CD8-positive, alpha-beta memory T cell (primary cell): ENCODE measurements at places on chromosomes 7 and 10.

- DNase-seq: no peak
Measured at GRCh38 chr10:99432881-99433280, 2.5 kb upstream of the GOT1 start.

DNA sequence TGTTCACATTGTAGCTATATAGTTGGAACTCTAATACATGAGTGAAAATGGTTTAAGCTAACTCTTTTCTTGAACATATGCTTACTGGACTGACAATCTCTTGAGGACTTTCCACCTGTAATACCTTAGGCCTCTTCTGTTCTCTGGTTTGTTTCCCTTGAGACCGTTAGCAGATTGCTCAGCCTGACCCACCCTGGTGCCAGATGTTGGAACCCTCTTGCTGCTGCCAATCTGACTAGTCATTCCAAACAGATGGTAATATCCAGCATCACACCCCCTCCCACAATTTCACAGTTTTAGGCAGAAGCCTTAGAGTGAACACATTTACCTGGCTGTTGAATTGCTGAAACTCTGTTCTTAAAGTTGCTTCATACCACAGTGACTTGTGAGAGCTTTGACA, 18.7 kb downstream of the CALD1 start:
- DNase-seq: no peak

GRCh38 chr10:129390147-129390546, 76.9 kb upstream of the MGMT start:
- DNase-seq: no peak

GRCh38 chr7:140084142-140084655, 21.4 kb upstream of the PARP12 start:
- no peak for DNase-seq

DNA sequence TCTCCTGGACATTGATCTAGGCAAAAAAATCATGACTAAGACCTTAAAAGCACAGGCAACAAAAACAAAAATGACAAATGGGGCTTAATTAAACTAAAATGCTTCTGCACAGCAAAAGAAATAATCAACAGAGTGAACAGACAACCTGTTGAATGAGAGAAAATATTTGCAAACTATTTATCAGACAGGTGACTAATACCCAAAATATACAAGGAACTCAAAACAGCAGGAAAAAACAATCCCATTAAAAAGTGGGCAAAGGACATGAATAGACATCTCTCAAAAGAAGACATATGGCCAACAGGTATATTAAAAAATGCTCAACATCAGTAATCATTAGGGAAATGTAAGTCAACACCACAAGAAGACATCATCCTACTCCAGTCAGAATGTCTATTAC, 166.8 kb downstream of the MTERF1 start:
- no peak for DNase-seq

DNA sequence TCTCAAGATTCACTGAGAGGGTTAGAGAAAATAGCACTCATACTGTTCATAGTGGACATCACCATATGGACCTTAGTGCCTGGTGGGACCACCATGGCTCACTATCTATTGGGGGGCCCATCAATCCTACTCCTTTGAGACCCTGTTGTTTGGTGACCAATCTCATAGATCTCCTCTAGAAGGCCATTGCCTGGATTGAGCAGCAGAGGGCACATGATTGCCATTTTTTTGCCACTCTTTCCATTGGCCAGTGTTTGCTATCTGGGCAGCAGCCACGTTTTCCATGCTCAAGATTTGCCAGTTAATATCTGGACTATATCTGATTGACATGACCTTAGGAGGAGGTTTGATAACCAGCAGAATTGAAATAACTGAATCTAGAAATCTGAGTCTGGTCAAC, 244.5 kb downstream of the ITGB1 start:
- DNase-seq: no peak

- no peak for DNase-seq
Measured at GRCh38 chr10:90605506-90605905, 252.3 kb downstream of the HTR7 start.

GRCh38 chr7:3882782-3883181, 581.7 kb downstream of the SDK1 start:
- no peak for DNase-seq

GRCh38 chr10:96275685-96276418, 4.5 kb upstream of the BLNK start:
- no peak for DNase-seq

DNA sequence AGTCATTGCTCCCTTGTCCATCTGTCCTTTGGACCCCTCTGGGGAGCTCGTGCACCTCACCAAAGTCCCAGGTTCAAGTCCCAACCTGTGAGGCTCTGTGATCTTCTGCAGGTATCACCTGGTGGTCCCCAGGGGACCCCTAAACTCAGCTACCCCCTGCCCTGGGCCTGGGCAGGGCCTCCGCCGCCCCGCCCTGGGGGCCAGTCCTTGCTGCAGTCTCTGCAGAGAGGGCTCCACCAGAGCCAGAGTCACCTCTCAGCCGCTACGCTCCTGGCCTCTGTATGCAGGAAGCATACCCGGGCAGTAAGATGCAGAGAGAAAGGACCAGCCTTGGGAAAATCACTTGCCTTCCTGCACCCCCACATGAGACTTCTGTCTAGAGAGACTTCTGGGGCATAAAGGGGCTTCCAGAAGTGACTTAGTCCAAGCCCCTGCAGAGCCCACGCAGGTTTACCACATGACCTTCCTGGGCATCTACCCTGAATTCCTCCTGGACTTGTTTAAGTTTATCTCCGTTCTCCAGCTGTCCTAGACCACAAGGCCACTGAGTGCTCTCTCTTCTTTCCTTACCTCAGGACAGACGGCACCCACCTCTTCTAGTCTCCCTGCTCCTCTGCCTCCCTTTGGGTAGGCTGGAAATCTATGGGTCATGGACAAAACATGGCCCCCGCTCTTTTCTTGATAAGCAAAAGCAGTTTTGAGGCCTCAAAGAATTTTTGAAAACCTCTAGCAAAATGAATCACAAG, 21.2 kb downstream of the CALML5 start:
- DNase-seq: no peak

DNA sequence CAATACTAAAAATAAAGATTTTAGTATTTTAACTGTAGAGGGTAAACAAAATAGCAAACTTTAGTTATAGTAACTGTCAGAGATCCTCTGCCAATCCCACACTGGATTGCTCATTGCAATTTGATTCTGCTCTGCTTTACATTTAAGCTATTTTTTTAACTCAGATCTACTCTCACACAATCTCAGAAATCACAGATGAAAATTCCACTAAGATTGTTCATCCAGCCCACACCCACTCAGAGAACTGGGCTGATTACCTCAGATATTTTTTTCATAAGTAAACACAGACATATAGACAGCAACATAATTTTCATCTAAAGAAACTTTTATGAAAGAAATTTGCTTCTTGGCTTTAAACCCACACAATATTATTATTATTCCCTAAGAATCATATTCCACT, 7.0 kb downstream of the OSBPL3 start:
- DNase-seq: no peak

- no peak for DNase-seq
Measured at GRCh38 chr7:30974605-30975255, 11.0 kb downstream of the GHRHR start.

- no peak for DNase-seq
Measured at GRCh38 chr7:100419660-100420226, 8.8 kb downstream of the ZCWPW1 start.

DNA sequence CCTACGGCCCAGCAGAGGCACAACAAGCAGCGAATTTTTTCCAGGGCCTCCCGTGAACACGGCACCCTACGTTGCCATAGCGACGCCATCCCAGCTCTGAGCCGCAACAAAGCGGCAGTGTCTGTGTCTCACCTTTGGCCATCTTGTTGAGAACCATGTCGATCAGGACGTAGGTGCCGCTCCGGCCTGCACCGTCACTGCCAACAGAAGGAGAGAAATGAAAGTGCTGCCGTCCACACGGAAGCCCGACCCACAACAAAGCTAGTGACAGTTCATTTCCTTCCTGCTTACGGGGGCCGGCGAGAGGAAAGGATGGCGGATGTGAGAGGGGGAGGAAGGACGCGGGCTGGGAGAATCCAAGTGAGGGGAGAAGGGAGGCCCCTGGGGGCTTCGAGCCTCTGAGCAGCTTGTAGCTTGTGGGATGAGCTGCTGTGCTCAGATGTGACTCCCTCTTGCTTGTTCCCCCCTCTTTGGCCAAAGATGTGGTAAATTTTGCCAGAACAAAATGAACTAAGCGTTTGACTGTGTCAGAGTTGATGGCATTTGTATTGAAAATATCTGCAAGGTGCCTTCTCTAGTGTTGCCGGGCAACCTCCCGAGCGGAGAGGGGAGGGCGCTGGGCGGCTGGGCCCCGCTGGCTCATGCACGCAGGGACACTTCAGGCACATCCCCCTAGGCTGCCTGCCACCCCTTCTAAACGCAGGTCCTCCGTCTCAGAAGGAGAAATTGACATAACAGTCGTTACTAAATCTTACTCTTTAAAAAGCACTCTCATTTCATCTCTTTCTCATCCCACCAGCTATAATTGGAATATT, 232.2 kb downstream of the DNAJB6 start:
- peak; percentile 62 for DNase-seq

DNA sequence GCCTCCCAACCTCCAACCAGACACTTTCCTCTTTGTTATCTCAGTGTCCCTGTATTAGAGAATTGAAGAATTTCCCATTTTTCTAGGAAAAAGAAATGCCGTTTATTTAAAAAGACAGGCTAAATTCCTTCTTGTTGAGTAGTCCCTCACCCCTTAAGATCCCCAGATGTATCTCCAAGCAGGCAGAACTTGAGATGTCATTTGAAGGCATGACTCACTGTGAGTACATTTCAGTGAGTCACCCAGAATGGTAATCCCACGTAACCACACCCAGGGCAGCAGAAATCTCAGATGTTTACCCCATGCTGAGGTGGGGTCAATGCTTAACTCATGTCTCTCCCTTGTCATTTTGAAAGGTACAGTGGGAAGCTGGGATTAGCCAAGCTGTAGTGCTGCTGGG, 4.4 kb downstream of the ZNF655 start:
- DNase-seq: no peak

DNA sequence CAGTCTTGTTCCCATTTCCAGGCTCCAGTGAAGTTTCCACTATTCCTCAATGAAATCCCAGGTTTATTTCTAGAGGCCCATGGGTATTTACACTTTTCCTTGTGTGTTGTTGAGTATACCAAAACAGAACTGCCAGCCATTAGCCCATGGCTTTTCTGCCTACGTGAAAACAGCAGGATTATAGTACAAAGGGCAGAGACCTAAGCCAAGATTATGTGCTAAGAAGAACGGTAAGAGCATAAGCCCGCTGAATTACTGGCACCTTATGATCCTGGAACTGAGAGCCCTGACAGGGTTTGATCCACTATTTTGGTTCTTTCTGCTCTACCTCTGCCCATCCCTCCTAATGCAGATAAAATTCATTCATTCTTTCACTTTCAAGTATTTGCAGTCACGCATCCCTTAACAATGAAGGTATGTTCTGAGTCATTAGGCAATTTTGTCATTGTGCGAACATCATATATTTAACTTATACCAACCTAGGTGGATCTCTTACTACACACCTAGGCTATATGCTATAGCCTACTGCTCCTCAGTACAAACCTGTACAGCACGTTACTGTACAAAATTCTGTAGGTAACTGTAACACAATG, 16.0 kb downstream of the SEMA3C start:
- no peak for DNase-seq

DNA sequence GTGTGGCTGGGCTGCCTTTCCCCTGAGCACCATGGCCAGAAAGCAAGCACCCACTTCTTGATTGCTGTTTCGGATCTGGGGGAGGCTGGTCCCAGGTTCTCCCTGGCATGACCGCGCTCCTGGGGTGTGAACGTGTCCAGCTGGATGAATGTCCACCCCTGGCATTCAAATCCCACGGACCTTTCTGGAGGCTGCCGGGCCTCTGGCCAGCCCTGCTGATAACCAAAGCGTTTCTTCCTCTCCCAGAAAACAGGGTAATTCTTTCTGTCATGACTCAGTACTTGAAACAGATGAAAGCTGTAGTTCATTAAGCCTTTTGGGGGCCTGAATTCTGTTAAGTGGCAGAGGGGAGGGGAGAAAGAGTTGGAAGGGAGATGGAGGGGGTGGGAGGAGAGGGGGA, 73.1 kb upstream of the SAMD8 start:
- DNase-seq: no peak

DNA sequence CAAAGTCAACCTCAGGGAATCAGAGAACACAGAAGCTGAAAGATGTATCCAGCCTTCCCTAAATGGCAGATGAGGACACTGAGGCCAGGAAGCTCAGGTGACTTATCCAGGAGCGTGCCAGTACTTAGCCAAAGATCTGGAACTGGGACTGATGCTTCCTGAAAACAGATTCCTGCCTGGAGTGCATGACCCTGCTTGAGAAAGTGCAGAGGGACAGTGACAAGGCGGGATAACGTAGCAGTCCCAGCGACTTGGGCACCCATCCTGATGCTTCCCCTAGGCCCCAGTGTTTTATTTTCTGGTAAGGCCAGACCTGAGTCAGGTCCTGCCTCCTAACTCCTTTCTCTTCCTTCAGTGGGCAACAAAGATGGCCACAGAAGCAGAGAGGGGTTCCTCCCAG, 48.6 kb downstream of the KIAA1217 start:
- DNase-seq: no peak

DNA sequence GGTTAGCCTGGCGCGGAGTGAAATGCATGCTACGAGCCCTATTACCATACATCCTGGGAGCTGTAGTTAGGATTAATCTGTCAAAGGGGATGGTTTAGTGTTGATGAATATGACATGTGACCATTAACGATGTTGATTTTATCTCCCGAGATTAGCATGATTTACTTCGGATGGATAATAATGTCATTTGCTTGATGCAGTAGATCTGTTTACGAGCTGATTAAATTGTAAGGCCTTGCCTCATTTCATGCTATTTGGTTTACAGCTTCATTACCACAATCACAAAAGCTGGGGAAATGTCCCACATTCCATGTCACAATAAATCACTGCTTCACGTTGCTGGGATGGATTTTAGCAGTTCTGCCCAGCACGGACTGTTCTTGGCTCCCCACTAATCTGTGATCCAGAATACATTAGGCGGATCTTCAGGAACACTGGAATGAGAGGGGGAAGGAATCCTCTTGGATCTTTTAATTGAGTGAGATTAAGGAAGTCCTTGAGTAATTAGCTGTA, 22.3 kb downstream of the ZNF503 start:
- no peak for DNase-seq

DNA sequence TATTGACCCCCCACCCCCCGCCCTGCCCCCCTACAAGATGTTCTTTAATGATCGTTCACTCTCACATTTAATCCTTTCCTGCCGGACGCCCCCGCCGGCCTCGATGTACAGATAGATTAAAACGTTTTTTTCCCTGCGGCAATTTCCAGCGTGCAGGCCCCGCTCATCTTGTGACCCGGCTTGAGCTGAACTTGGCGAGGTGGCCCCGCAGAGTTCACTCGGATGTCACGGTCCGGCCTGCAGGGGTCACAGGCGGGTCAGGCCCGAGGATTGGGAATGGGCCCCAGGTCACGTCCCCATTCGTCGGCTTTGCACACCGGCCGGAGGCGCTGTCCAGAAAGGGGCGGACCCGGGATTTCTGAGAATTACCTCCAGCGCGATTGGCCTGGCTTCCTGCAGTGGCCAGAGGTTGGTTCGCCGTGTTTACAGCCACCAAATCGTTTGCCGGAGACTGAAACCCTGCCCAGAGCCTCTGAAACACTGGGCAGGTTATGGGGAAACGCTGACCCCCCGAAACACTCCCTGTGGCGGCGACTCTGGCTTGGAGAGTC, 1.9 kb upstream of the CYP26A1 start:
- DNase-seq: no peak

GRCh38 chr10:85649461-85649860, 717.1 kb downstream of the GRID1 start:
- DNase-seq: no peak

- DNase-seq: no peak
Measured at GRCh38 chr10:108130575-108130974, 966.1 kb upstream of the SORCS1 start.
